ENCODE measurements at places on chromosomes 2 and 18. TPM values are rescaled to one million over a fixed set of nuclear protein-coding genes. Genes with fewer than 3 reads are reported as not detected.

DNAJC5G gene
- polyA plus RNA-seq = not detected

SMAD7 gene
- polyA plus RNA-seq = 18.1 TPM

TUBB8B gene
- polyA plus RNA-seq = not detected

CIDEA gene
- polyA plus RNA-seq = 27.2 TPM

OSBPL6 gene
- polyA plus RNA-seq = 0.43 TPM

TMEM169 gene
- 0.62 TPM for polyA plus RNA-seq

MPPE1 gene
- polyA plus RNA-seq = 23.2 TPM

FOXI3 gene
- not detected for polyA plus RNA-seq

FNDC4 gene
- polyA plus RNA-seq = 38.5 TPM

AKAIN1 gene
- polyA plus RNA-seq = 0.23 TPM

MSH6 gene
- polyA plus RNA-seq = 10.0 TPM

SERPINB3 gene
- 0.08 TPM for polyA plus RNA-seq

CGREF1 gene
- polyA plus RNA-seq = 3.3 TPM

KIAA2012 gene
- polyA plus RNA-seq = not detected

LRATD1 gene
- polyA plus RNA-seq = 0.54 TPM

CPO gene
- polyA plus RNA-seq = 0.14 TPM

PLCD4 gene
- polyA plus RNA-seq = 0.21 TPM

Data from adipose tissue (tissue), 3 donors.